ENCODE measurements at places on chromosomes 1 and 21.
A peak's percentile ranks its signal among the peaks of the same experiment; 100 is the strongest.

- DNase-seq, result peak; percentile 11
These were observed 263.6 kb upstream of the USP24 start for GRCh38 chr1:55478742-55479141.

DNA sequence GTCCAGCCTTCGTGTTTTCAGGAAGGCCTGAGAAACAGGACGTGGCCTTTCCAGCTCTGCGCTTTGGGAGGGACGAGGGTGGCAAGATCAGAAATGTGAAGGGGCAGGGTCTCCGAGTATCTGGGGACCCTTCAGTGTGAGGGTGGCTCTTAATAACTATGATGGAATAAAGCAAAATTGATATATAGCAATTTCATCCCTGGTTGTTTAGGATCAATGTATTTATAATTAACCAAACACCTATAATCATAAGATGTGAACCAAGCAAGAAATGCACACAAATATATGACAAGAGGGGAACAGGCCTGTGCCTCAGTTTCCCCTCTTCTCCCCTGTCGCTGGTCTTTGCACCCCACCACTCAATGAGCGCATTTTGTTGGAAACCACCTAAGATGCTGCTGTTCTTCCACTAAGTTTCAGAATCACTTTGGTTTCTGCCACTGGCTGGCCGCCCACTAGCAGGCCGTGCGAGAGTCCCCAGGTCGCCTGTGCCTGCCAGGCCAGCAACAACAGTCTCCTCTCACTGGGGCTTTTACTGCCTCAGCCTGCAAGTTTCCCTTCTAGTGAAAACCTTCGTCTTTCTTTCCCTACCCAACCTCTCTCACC, 36.6 kb downstream of the UBASH3A start:
- peak; percentile 84 for DNase-seq

DNA sequence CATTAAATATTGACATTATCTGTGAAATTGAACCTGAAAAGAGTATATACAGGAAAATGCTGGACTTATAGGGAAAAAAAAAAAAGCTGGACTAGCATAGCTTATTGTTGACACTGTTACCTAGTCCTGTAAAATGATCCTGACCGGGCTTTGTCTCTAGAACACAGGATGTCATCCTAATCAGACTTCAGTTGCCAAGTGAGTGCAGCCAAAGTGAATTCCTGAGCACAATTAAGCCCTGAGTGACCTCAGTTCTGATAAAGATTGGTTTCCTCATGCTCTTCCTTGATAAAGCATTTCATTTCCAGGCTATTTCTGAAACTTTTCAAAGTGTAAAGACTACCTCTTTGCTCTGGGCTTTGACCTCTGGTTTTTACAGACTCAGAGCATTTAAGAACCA, 19.8 kb downstream of the SELP start:
- no peak for DNase-seq

DNA sequence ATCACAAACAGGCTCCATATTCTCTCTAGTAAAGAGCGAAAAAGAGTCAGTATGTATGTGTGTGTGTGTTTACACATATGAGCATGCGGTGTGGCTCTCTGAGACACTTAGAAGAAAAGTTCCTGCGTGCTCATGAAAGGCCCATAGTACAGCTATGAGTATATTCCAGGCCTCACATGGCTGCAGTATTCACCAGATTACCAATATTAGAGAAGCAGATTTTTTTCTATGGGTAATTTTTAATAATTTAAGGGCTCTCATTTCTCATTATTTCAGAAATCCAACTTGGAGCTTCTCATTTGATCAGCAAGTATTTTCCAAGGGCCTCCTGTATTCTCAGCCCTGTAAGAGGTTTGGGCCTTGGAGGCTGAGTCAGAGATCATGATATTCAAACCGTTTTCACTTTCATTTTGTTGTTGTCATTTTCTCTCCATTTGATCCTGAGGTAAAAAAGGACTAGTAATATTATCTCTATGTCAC, 232.9 kb upstream of the SGIP1 start:
- peak; percentile 10 for DNase-seq

- DNase-seq, result peak; percentile 23
These were observed 271.6 kb downstream of the TRABD2B start for GRCh38 chr1:47725511-47725991.

DNA sequence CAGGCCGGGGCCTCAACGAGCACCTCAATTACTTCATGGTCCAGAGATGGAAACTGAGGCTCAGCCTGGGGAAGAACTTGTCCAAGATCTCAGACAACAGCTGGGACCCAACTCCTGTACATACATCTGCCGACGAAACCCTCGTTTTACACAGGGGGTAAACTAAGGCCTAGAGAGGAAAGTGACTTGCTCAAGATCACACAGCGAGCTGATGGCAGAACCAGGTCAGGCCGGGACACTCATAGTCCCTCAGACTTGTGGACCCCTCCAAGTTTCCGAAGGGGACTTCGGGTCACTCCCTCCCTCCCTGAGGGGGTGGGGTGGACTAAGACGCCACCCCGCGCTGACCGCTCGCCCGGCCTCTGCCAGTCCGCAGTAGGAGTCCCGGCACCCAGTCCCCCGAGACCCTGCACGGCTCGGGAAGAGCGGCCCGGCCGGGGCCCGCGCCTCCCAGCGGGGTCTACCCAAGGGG, 430 bp downstream of the WASF2 start:
- DNase-seq, result no peak

GRCh38 chr1:117615474-117615873, 9.6 kb downstream of the TENT5C start:
- DNase-seq, result no peak

- DNase-seq, result no peak
These were observed 45.3 kb upstream of the EDN2 start for GRCh38 chr1:41529621-41530395.

- no peak for DNase-seq
These were observed 60.6 kb upstream of the LRRC8B start for GRCh38 chr1:89464008-89464407.

DNA sequence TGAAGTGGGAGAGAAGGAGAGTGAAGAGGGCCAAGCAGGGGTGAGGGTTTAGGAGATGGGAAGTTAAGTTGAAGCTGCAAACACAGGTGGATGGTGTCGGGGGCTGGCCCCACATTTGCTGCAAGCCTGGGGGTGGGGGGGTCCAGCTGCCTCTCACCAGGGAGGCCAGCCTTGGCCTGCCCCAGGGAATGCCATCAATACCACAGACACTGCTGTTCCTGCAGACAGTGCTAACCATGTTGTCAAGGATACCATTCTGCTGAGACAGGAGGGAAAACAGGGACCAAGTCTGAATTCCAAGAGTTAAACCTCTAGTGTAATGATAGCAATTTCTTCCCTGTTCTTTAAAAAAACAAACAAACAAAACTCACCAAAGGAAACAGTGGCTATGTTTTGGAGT, 8.0 kb downstream of the MECR start:
- DNase-seq, result no peak

DNA sequence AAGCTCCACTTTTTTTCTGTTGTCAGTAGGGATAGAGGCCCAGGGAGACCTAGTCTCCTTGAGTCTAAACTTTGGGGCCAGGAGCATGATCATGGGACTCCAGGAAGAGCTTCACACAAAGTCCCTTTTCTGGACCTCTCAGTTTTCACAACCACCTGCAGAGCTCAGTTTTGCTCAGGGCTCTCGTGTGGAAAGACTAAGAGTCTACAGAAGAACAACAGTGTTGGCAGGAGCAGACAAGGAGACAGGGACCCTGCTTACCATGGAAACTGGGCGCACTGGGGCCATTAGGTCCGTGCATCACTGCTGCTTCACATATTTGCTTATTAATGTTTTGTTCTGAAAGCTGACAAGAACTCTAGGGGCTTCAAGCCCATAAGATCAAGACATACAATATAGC, 63.9 kb upstream of the HSD17B7 start:
- no peak for DNase-seq

GRCh38 chr21:38965241-38965640, 159.5 kb downstream of the ETS2 start:
- DNase-seq, result no peak

DNA sequence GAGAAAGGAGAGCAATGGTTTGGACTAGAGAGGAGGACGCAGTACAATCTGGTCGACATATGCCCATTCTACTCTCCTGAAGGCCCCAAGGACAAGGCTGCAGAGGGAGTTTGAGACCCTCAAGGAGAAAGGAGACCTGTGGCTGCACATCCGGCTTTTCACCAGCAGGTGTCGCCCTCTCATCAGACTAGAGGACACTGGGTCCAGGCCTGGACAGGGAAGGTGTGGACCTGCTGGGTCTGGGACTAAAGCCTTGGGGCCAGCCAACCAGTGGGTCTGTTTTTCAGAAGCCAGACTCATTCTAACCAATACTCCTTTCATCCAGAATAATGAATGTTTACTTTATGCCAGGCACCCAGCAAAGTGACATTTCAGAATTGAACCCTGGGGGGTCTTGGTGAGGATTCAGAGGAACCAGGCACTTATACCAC, 5.0 kb downstream of the SRARP start:
- peak; percentile 77 for DNase-seq

- DNase-seq, result no peak
These were observed 1707.7 kb downstream of the BRINP3 start for GRCh38 chr1:188769936-188770335.

DNA sequence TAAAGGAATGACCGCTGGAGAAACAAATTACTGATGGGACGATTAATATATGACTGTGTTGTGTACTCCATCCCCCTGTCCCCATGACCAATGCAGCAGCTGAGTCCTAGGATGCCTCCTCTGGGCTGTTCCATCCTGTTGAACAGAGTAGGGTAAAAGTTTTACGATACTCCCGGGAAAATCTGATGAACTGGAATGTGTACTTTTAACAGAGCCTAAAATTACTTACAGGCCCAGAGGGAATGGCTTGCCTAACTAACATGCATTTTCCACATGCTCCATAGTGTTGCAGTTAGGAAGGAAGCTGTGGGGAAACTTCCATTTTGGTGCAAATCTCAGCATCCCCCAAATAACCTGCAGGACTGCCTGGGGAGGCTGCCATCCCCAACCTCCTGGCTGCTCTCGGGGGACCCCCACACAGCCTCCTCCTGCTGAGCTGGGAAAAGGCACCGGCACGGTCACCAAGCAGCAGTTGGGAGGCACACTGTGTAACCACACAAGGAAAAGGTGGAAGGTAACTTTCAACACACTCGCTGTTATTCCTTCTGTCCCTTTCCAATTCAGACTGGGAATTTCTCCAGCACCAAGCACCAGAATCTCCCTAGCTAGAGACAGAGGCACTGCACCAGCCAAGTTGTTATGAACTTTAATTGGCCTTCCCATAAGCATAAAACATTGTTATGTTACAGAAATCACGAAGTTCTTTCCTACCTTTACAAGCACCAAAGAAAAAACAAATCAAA, 97.2 kb downstream of the BCAR3 start:
- DNase-seq, result no peak
